Activated T-helper 2 cell treated with anti-CD3 and anti-CD28 coated beads, Interferon-gamma antibody, Interleukin-2, Interleukin-4, amounts not matched to agents 10 μg/mL and 5 μg/mL and 100 μg/mL, durations not matched to agents 14 hours and 24 hours and 36 hours (primary cell): ENCODE measurements at places on chromosomes 12 and 14. TPM values are rescaled to one million over a fixed set of nuclear protein-coding genes. Genes with fewer than 3 reads are reported as not detected.

DNA sequence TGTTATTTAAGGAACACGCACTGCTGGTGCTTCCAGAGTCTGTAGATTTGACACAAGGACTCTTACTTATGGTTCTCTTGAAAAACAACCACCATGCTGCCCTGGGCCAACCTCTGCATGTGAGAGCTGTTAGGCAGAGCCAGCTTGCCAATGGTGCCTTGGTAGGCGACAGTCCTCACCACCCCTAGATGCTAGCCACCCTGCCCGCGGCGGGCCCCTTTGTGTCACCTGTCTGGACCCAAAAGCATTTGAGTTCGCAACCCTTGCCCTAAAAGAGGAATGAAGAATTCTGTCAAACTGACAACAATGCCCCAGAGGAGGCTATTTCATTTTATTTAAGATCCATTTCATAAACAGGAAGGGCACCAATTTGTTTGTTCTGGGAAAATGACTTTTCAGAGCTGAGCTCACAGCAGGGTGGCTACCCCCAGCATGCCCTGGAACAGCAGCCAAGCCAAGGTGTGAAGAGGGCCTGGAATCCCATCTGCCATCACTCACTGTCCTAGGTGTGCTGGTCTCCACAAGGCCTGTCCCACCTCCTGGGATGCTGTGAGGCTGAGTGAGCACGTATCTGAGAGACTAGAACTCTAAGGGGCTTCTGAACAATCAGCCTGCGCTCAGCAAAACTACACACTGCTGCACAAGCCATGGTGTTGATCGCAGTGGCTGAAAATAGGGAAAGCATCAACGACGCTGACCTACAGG, 63.8 kb upstream of the FZD10 start:
- no peaks in the 10 kb centered on the region for H3K4me1 ChIP-seq
- no peak for DNase-seq
- peaks cover 3% of the 10 kb centered on the region for H3K27me3 ChIP-seq

Gene SDSL
- 0.46 and 0.67 TPM in 2 replicates for total RNA-seq

- no peak for DNase-seq
- no peaks in the 10 kb centered on the region for H3K27me3 ChIP-seq
- H3K4me3 ChIP-seq, result no peak overlapping the region
- no peak overlapping the region for H3K27ac ChIP-seq
- no peaks in the 10 kb centered on the region for H3K36me3 ChIP-seq
- H3K4me1 ChIP-seq, result no peaks in the 10 kb centered on the region
Measured at GRCh38 chr12:114779647-114780046, 95.7 kb upstream of the TBX3 start.

GRCh38 chr12:61553091-61553490, 707.1 kb upstream of the USP15 start:
- no peaks in the 10 kb centered on the region for H3K27me3 ChIP-seq
- H3K36me3 ChIP-seq, result no peaks in the 10 kb centered on the region
- no peaks in the 10 kb centered on the region for H3K4me1 ChIP-seq
- no peak overlapping the region for H3K4me3 ChIP-seq
- H3K27ac ChIP-seq, result no peak overlapping the region
